ENCODE measurements at places on chromosomes 1 and 21.

DNA sequence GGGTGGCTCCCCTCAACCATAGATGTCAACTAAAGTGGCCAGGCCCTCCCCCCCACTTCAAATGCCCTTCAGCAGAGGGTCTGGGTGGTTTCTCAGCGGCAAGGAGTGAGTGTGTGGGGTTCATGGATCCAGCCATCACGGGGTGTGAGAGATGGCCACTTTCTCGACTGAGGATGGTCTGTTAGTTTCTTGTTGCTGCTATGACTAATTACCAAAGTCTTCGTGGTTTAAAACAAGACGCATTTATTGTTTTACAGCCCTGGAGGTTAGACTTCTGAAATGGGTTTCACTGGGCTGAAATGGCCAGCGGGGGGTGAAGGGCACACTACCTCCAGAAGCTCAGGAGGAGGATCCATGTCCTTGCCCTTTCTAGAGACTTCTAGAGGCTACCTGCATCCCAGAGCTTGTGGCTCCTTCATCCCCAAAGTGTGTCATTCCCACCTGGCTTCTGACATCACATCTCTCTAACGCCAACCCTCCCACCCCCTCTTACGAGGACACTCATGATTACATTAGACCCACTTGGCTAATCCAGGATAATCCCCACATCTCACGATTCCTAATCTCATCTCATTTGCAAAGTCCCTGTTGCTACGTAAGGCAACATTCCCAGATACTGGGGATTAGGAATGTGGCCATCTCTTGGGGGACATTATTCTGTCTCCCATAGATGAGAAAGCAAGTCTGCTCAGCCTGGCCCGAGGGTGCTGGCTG, 53.0 kb downstream of the EPHB2 start:
- no peak for DNase-seq

GRCh38 chr1:88662723-88663122, 21.4 kb upstream of the PKN2 start:
- no peak for DNase-seq

DNA sequence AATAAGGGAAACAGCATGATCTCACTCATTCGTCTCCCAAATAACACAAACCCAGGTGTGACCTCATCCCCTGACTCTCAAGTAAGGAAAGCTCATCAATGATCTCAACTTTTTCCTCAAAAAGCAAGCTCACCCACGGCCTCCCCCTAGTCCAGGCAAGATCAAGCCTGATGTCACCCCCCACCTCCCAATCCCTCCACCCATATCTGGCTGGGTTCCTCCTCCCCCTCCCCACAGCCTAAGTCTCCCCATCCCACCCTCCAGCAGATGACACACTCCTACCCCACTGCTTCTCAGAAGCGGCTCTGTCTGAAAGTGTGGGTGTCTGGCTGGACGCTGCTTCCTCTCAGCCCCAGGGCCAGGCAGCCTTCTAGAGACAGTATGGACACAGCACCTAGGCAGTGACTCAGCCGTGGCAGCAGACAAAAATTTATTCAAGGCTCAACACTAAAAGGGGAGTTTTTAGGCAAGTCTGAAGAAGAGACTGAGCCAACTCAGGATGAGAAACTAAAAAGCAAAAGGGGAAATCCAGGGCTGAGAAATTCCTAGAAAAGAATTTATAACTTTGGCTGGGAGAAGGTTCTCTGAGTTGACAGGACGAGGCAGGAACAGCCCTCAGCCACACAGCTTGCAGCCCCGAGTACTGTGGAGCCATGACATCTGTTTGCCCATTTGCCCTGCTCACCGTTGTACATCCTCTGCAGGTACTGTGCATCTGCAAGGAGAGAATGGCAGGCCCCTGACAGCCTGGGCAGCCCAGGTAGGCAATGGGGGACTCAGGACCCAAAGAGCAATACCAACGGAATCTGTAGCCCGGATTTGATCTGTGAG, 81.6 kb upstream of the LRRC8D start:
- DNase-seq, result no peak

GRCh38 chr1:152002960-152003359, 9.3 kb upstream of the S100A10 start:
- DNase-seq, result no peak

- no peak for DNase-seq
These were observed 18.3 kb downstream of the S100A11 start for GRCh38 chr1:152018537-152018936.

DNA sequence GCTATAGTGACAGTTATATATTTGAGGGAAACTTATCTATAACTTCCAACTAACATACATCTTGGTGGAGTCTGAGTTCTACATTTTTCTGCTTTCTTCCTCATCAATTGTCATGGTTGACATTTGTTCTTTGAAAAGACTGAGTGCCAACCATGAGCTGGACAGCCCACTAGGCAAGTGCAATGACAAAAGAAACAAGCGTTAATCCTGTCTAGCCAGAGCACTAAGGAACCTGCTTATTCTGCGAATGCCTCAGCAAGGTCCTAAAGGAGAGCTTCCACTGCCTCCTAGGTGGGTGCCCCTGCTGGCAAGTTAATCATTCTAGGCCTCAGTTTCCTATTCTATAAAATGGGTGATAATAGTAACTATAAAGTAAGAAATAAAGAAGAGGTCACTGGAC, 44.8 kb downstream of the IRF2BP2 start:
- no peak for DNase-seq

DNA sequence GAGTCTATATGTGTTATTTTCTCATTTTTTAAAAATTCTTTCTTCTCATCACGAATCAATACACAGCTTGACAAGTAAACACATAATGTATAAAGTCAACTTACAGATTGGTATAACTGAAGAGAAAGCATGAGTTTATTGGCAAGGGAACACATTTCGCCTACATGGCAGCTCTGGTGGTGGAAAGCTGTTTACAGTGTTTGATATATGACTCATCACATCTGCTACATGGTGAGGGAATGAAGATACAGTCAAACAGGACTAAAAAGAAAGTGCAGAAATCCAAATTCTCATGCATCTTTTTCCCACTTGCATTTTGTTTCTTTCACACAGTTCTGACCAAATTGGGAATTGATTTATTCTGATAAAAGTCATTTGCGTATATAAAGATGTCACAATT, 122.2 kb upstream of the ADGRL4 start:
- no peak for DNase-seq

- DNase-seq, result no peak
These were observed 32.8 kb downstream of the EPRS1 start for GRCh38 chr1:220013497-220013896.

DNA sequence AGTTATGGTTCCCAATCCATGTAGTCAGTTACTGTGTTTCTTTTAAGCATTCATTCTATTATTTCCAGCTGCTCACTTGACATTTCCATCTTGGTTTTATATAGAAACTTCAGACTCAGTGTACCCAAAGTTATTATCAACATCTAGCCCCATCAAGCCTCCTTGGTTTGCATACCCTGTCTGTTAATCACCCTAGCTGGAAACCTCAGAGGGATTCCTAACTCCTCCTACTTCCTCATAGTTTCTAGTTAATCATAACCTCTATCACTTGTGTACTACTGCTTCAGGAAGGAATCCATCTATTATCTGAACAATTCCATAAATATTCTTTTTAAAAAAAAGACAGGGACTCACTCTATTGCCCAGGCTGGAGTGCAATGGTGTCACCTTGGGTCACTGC, 293.3 kb downstream of the SDCCAG8 start:
- no peak for DNase-seq

DNA sequence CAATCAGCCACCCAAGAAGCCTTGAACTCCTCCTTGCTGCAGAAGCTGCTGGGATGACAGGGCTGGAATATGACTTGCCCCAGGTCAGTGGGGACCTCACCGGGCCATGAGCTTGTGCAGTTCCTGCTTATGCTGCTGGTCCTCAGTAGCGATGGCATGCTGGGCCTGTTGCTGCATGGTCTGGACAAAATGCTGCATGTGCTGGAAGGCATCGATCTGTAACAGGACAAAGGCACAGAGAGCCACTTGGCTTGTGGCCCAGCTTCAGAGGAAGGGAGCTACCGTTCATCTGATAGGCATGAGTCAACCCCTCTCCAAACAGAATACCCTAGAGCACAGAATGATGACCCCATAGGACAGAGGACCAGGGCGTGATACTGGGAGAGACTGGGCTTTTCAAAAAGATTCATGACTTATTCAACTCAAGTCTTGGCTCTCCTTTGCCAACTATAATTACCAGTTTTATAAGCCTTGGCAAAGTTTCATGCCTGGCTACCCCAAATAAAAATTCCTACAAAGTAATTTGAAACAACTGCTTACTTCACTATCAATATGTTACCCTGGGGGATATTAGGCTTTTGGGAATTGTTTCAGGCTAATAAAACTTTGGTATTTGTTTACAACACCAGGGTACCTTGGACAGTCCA, 34.7 kb upstream of the EXOSC10 start:
- no peak for DNase-seq

GRCh38 chr1:69073176-69073575, 494.5 kb upstream of the LRRC7 start:
- DNase-seq, result no peak

DNA sequence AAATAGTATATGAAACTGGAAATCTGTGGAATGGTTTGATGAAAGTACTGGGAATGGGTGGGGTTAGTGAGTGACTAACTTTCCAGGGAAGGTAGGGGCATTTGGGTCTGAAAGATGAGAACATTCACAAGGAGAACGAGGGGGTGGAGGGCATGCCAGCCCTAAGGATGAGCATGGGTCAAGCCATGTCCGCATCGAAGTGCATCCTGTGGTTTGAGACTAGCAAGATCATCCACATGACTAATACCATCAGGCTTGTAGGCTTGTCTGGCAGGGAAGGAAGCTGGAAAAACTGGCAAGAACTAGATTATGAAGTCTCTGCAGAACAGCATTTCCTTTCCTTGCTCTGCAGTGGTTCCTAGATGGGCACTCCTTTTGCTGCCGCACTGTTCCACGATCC, 70.4 kb upstream of the UBE2U start:
- DNase-seq, result no peak

All from NCI-H146 (cell line).